Epithelial cell of esophagus (primary cell): ENCODE measurements at places on chromosomes 4 and X.

GRCh38 chrX:31099536-31100090 is 27.8 kb upstream of the FTHL17 start:
- peak; percentile 59 for DNase-seq

GRCh38 chr4:174274436-174274835 is 9.0 kb downstream of the FBXO8 start:
- DNase-seq = peak; percentile 49

DNA sequence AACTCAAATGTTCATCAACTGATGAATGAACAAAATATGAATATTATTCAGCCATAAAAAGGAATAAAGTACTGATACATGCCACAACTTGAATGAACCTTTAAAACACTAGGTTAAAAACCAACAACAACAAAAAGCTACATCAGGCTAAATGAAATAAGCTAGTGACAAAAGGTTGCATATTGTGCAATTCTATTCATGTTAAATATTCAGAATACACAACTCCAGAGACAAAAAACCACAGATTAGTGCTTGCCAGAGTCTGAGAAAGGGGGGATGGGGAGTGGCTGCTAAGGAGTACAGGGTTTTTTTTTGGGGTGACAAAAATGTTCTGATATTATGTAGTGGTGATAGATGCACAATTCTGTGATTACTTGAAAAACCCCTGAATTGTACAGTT is 58.5 kb downstream of the HAUS3 start:
- DNase-seq = peak; percentile 6

DNA sequence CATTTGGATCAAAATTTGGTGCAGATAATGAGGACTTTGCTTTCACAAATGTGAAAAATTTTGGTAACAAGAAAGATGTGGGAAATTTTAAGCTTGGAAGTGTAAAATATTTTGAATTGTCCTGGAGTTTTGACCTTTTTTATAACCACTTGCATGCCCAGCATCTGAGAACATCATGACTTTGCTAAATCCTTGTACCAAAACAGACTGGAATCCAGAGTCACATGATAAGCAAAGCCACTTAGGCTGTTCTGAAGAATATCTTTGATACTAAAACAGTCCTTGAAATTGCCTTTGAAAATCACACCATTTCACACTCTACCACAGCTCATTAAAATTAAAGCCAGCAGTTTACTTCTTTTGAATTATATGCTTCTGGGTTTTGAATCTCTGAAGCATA is 2.5 kb upstream of the PPM1K start:
- no peak for DNase-seq

DNA sequence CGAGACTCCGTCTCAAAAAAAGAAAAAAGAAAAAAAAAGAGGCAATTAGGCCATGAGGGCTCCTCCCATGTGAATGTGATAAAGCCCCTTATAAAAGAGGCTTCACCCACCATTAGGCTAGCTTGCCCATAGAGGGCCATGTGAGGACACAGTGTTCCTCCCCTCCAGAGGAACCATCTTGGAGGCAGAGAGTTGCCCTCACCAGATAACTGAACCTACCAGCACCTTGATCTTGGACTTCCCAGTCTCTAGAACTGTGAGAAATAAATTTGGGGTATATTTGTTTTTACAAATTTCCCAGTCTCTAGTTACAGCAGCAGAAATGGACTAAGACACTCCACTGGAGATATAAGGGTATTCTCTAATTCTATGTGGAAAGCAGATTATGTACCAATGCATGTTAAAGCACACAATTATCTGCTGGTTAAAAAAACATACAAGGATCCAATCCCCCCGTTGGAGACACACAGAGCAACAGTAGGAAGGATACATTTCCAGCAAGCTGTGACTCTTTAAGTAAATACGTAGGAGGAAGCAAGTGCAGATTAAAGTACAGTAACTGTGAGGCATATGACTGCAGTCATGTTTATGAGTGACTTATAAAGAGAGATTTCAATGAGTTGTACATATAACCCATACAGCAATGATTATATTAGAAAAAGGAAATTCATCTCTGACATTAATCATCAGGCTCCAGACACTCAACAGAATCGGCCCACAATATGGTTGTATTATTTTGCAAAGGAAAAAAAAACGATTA is 21.4 kb downstream of the SH3RF1 start:
- DNase-seq = peak; percentile 65

GRCh38 chr4:155616117-155616516 is 50.5 kb upstream of the GUCY1A1 start:
- DNase-seq = no peak

DNA sequence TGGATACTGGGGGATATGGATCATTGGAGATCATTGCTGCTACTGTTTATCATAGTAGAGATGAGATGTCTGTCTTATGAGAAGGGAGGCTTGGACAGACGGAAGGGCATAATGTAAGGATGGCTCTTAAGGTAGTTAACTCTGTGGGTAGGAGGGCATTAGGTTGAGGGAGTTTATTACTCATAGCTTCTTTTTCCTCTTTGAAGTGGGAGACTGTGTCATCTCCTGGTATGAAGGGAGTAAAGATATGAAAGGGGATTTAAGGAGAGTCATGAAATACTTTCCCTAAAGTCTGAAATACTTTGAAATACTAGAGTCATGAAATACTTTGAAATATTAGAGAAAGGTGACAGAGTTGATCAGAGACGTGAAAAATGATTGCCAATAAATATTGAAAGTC is 255.5 kb upstream of the PITX2 start:
- no peak for DNase-seq

GRCh38 chr4:150828159-150828558 is 186.9 kb downstream of the LRBA start:
- no peak for DNase-seq

DNA sequence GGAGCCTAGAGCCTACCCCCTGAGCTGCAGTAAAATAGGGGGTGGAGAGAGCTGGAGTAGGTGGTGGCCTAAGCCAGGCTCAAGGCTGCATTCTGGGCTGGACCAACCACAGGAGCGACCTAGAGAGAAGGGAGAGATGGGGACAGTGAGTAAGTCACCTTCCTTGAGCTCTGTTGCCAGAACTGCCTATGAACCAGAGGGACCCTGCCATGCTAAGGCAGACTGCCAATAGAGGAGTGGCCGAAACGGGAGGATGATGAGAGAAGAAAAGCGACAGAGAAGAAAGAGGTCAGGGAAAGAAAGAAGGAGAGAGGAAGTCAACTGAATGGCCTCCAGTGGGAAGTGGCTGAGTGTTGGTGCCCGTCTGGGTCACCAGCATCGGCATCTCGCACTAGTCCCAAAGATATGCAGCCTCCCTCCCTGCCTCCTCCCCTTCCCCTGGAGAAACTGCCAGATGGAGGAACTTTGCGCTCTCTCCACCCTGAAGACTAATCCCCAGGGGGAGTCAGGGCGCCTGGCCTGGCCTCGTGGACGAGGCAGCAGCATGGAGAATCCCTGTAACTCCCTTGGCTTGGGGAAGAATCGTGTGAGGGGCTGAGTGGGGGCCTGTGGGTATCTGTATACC is 28.8 kb downstream of the ELF4 start:
- DNase-seq = no peak

GRCh38 chrX:79466636-79467035 is 99.5 kb upstream of the ITM2A start:
- no peak for DNase-seq

DNA sequence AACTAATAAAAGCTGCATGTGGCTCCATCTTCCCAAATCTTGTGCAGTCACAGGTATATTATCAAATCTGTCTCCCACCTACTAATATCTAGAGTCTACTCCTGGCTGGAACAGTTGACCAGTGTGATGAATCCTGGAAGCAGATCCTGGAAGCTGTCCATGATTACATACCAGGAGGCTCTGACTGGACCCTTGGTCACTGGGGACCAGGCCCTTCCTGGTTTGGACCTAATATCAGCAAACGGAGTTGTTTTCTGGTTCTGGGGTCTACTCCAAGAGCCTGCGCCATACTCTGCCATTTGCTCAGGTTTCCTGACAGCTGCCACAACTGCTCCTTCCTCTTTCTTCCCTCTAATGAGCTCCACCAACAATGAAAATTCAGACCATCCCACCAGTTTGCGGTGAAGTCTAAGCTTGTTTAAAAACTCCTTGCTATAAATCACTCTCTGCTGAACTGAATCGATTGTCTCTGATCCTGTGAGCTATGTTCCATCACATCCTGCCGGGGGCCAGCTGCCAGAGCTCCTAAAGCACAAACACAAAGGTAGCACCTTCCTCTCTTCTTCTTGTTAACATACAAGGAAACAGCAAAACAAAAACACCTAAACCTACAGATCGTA is 114.2 kb downstream of the PALLD start:
- no peak for DNase-seq

DNA sequence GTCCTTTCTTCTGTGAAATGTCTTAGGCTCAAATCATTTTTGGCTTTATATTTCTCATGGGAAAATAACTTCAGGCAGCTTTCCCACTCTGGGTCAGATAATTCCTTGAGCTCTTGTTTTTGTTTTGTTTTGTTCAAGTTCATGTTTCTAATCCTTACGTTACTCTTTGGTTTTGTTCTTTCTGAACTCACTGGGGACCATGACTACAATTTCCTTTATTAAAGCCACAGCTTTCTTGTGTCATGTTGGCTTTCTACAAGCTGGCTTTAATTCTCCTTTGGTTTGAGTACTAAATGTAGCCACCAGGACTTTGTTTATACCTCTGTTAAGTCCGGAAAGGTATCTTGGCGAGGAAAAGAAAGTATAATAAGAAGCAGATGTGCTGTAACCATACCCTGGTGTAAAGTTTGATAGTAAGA is 30.8 kb upstream of the ANXA3 start:
- no peak for DNase-seq

GRCh38 chrX:134172588-134173259 is 64.3 kb upstream of the CCDC160 start:
- no peak for DNase-seq

- peak; percentile 80 for DNase-seq
Observed at GRCh38 chr4:83329521-83330110, 5.0 kb downstream of the HPSE start.

- no peak for DNase-seq
Observed at GRCh38 chr4:111210595-111210994, 587.7 kb upstream of the PITX2 start.

DNA sequence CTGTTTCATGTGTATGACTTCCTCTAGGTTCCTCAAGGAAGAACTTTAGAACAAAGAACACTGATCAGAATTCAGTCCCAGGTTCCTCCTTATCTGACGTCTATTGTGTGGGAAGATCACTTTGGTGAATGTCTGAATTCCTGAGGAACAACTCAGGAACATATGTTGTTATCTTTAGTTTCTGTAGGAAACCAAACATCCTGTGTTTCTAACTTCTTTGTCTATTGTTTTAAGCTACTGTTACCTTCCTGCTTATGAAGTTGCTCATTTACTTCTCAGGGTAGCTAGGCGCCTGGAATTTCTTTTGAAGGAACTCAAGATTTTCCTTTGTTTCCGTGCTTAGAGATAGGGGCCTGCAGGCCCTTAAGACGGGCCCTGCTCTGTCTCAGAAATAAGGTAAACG is 46.2 kb downstream of the MAGEB5 start:
- peak; percentile 46 for DNase-seq

DNA sequence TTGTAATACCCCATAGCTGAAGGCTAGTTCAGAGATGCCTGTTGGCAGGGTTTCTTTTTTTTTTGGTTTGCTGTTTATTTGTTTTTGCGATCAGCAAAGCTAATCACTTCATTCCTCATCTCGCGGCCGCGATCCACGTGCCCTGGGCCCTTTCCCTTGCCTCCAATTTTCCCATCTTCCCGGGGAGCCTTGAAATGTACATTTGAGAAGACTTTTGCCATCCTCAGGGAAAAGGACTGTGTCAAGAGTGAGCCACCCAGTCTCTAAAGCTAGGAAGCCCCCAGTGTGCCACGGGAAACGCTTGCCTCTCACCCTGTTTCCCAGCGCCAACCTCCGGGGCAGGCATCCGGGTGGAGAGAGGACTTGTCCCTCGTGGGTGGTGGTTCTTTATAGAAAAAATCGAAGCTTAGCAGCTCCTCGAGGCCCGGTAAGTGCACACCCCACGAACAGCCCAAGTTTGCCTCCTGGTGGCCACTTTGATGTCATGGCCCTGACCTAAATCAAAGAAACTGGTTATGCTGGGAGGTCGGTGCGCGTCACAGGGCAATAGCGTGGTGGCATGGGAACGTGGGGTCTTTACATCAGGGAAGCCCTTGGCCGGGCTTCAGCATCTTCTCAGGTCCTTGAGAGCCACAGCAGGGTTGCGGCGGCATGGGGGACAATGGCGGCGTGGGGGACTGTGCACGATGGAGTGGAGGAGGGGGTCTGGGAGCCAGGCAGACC is 42.0 kb downstream of the MAP7D3 start:
- peak; percentile 30 for DNase-seq

DNA sequence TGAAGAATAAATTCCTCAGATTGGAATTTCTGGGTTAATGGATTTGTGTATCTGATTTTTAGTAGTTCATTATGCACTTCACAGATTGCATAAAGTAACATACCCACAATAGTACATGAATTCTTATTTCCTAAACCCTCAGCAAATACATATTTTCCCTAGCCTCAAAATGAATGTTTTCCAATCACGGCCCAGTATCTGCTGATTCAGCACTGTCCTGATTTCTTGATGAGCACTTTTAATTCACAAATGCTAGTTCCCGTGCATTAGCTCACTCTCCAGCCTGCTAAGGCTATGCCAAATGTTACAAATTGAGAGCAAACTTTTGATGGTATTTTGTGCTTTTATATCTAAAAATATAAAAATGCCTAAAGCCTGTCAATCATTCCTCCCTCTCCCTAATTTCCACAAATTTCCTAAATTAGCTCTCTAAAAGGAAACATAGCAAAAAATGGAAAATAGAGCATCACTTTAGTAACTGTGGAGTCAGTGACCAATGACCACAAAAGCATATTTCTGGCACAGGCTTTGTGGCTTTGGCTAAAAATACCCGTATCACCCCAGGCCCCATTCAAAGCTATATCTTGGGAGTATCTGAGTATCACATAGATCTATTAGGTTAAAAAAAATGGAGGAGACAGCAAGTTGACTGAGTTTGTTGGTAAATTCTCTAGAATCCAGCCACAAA is 75.5 kb downstream of the NAF1 start:
- DNase-seq = no peak

- DNase-seq = no peak
Observed at GRCh38 chrX:88135735-88136134, 611.3 kb upstream of the CPXCR1 start.

DNA sequence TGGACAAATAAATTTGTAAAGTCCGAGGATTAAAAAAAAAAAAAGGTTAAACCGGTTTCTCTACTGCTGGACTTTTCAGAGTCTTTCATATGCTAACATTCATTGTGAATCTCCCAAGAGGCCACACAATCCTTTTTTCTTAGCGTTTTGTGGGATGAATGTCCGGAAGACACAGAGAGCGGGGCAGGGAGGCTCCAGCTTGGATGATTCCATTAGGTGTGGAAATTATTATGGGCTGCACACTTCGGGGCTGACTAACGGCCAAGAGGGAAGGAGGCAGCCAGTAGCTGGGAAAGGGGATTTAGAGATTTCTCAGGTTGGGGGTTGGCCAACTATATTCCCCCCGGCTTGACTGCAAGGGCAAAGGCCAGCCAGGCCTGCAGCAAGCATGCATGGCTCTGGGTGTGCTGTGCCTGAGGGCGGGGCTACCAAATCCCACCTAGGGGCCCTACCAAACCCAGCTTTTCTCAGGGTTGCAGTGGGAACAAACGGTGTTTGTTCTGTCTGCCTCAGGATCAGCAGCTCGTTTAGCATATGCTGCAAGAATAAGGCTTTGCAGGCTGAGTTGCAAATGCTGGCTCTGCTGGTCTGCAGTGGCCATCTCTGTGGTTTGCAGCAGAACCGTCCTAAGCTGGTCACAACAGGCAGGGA is 28.6 kb downstream of the NYX start:
- DNase-seq = no peak

GRCh38 chr4:8694651-8695151 is 102.1 kb downstream of the CPZ start:
- DNase-seq = no peak
